ENCODE measurements at places on chromosomes 13 and 19. TPM values are rescaled to one million over a fixed set of nuclear protein-coding genes. Genes with fewer than 3 reads are reported as not detected.

ATF5 gene
- 9.2 TPM for total RNA-seq

ZNF135 gene
- 15.4 TPM for total RNA-seq

MEF2B gene
- 3.9 TPM for total RNA-seq

DNA sequence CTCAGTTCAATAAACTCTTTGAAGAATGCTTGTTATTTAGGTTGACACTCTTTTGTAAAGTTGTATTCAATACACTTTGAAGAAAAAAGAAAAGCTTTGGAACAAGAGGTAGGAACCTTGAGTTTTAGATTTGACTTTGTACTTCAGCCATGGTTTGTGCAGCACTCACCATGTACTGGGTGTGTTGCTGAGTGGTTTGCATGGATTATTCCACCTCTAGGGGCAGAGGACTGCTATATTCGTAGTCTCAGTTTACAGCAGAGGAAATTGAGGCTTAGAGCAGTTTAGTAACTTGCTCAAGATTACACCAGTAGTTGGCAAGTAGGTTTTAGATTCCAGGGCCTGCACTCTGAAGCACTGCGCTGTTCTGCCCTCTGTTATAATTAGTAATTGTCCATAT, 68.8 kb downstream of the DNAJC3 start:
- no peak overlapping the region for H3K27ac ChIP-seq
- H3K4me3 ChIP-seq, result no peak overlapping the region
- H3K36me3 ChIP-seq, result peaks cover 23% of the 10 kb centered on the region
- H3K4me1 ChIP-seq, result peaks cover 31% of the 10 kb centered on the region
- no peaks in the 10 kb centered on the region for H3K27me3 ChIP-seq

GRCh38 chr13:28717170-28717569, 1.6 kb downstream of the SLC46A3 start:
- peaks cover 9% of the 10 kb centered on the region for H3K36me3 ChIP-seq
- H3K4me3 ChIP-seq, result peak overlapping the region; percentile 73
- peaks cover 20% of the 10 kb centered on the region for H3K4me1 ChIP-seq
- no peaks in the 10 kb centered on the region for H3K27me3 ChIP-seq
- H3K27ac ChIP-seq, result no peak overlapping the region
- no peak for DNase-seq

DNA sequence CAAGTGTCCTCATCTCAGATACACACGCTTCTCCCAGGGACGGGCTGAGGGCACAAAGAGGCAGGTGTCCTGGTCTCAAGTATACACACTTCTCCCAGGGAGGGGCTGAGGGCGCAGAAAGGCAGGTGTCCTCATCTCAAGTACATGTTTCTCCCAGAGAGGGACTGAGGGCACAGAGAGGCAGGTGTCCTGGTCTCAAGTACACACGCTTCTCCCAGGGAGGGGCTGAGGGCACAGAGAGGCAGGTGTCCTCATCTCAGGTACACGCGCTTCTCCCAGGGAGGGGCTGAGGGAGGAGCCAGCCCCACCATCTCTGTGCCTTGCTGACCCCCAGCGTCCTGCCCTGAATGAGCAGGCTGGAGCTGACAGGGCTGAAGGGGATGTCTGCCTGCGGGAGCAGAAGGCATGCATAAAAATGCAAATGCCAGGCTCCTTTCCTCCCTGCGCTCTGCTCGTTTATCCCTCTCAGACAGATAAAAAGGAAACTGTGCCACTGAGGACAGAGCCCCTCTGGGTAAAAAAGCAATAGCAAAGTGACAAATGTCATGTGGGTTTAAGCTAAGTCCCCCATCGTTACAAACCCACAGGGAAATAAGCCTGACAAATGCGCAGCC, 96.1 kb upstream of the UQCRFS1 start:
- no peaks in the 10 kb centered on the region for H3K36me3 ChIP-seq
- H3K27ac ChIP-seq, result no peak overlapping the region
- peaks cover 22% of the 10 kb centered on the region for H3K27me3 ChIP-seq
- H3K4me1 ChIP-seq, result no peaks in the 10 kb centered on the region

- H3K27ac ChIP-seq, result no peak overlapping the region
- H3K36me3 ChIP-seq, result no peaks in the 10 kb centered on the region
- DNase-seq, result no peak
- H3K4me1 ChIP-seq, result peaks cover 56% of the 10 kb centered on the region
These were observed 3.2 kb downstream of the PDX1 start for GRCh38 chr13:27922883-27923612.

DNA sequence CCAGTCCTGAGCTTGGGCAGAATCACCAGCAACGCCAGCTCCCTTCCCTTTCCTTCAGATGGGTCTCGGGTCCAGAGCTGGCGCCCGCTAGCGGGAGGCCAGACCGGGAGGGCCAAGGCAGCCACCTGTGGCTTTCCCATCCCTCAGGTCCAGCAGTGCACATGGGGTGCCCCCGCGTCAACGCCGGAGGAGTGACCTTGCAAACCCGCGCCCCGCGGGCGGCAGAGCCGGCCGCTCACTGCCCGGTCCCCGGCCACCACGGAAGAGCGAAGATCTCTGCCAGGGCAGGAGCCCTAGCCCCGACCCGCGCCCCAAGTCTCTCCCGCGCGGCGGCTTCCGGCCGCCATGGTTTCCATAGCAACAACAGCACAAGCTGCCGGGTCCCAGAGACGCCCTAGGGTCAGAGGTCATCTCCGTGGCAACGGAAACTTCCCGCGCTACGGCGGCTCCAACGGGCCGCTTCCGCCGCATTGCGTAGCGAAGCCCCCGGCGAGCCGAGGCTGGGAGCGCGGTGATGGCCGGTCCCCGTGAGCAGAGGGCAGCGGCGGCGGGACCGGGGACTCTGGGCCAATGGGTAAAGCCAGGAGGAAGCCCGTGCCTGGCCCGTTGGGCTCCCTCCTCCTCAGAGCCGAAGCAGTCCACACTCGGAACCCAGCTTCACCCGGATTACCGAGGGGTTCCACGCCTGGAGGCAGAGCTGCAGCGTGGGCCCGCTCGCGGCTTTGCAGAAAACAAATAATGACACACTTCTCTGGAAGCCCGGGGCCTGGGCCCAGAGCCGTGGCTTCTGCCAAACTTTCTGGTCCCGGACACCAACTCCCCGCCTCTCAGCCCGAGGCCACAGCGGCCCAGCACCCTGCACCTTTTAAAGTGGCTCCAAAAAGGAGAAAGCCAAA, 7.4 kb downstream of the FGF14 start:
- H3K4me3 ChIP-seq, result peak overlapping the region; percentile 91
- peaks cover 19% of the 10 kb centered on the region for H3K4me1 ChIP-seq
- peak; percentile 90 for DNase-seq
- peaks cover 13% of the 10 kb centered on the region for H3K27me3 ChIP-seq
- H3K27ac ChIP-seq, result peak overlapping the region; percentile 92
- no peaks in the 10 kb centered on the region for H3K36me3 ChIP-seq

DNA sequence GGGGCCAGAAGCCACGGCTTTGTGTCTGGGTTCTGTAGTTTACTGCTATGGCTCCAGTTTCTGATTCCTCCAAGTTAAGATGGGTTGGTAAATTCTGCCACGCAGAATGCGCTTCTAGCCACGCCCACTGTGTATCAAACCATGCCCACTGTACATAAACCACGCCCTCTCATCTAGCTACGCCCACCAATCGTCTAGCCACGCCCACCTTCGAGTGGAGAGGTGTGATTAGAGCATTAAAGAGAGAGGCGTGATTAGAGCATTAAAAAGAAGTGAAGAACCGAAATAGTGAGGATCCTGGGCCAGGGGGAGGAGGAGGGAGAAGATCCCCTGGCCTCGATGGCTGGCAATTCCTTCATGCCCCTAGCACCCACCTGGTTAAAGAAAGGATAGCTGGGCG, 43.7 kb upstream of the ADGRE5 start:
- no peaks in the 10 kb centered on the region for H3K36me3 ChIP-seq
- H3K27me3 ChIP-seq, result no peaks in the 10 kb centered on the region
- no peak overlapping the region for H3K4me3 ChIP-seq
